NCI-H2107 (cell line): ENCODE measurements at places on chromosomes 7 and 10.

DNA sequence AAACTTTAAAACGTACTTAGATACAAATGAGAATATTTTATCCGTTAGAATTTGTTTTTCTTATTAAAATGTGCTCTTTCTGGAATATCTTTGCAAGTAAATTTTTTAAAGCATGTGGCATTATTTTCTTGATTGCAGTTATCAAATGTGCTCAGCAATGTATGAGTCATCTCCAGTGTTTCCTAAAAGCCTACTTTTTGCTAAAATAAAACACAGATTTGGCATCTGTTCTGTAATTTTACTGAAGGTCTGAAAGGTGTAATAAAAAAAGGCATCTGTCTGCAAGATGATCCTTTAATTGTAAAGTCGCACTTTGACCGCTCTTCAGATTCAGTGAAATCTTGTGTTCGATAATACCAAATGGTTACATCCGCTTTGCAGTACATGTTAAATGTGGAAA, 3.4 kb downstream of the GNAT3 start:
- no peak for DNase-seq

DNA sequence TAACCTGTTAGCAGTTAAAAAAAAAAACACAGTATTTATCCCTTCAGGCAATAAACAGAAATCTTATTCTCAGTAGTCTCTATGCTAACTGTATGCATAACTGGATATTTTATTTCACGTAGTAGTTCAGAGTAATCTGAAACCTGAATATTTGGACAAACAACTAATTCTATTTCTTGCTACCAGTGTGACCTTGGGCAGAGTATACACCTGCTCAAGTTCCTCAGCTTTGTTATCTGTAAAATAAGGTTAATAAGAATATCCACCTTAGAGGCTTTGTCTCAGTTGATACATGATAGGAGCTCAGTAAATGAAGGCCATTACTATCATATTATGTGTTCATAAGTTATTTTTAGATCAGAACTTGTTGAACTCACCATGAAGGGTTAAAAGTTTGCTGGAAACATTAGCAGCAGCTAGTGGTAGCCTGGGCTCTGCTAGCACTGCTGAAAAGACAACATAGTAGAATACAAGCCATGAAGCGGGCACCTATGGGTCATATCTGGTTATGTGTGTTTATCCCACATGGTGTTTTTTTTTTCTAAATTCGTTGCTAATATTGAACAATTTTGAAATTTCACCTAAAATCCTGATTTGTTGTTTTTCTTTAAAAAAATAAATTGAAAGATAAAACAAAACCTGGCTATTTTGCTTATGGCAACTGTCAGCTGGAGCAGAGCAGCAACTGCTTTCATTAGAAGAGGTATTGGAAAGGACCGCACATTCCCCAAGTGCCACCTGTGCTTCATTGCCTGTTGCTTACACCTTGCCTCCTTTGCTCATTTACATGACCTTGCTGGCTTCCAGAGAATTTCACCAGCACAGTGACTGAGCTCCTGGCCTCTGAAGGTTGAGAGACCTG, 303.0 kb downstream of the PRKG1 start:
- DNase-seq, result no peak

- no peak for DNase-seq
These were observed 24.2 kb downstream of the FAM3C start for GRCh38 chr7:121371883-121372282.

DNA sequence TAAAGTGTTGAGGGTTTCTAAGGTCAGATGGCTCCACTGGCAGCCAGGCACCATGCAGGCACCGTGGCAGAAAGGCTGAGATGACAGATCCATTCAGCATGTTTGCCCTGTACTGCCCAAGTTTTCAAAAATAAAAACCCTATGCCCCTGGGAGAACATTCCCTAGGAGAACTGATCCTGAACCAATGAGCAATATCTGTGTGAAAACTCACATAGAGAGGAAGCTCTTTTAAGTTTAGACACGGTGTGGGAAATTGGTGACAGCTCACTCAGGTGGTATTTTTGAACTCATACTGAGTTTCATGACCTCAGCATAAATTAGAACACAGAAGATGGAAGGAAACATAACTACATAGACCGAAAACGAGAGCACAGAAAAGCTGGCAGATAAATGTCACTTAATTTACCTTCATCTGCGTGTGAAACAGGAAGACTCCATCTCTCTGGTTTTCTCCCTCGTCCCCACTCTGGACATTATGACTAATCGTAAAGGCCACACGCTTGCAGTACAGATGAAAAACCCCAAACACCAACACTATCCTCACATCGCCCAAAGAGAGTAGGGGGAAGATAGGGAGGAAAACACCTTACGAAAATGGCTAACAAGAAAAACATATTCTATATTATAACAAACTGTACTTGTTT, 127.8 kb downstream of the ICA1 start:
- DNase-seq, result no peak

- no peak for DNase-seq
These were observed 27.3 kb upstream of the SKAP2 start for GRCh38 chr7:26891400-26892350.

- no peak for DNase-seq
These were observed 3.4 kb upstream of the NT5C2 start for GRCh38 chr10:103196516-103196915.

DNA sequence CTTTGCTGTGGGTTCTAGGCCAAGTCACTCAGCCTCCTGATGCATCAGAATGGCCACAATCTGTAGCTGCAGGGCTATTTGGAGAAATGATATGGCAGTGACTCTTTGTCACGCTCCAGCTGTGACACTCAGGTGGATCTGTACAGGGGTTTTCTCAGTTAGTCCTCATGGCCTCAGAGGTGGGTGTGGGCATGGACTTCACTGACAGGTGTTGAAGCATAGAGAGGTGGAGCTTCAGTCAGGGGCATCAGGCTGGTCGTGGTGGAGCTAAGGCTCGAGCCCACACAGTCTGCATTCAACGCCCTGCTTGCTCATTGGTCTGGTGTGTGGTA, 21.2 kb downstream of the PALD1 start:
- DNase-seq, result no peak

DNA sequence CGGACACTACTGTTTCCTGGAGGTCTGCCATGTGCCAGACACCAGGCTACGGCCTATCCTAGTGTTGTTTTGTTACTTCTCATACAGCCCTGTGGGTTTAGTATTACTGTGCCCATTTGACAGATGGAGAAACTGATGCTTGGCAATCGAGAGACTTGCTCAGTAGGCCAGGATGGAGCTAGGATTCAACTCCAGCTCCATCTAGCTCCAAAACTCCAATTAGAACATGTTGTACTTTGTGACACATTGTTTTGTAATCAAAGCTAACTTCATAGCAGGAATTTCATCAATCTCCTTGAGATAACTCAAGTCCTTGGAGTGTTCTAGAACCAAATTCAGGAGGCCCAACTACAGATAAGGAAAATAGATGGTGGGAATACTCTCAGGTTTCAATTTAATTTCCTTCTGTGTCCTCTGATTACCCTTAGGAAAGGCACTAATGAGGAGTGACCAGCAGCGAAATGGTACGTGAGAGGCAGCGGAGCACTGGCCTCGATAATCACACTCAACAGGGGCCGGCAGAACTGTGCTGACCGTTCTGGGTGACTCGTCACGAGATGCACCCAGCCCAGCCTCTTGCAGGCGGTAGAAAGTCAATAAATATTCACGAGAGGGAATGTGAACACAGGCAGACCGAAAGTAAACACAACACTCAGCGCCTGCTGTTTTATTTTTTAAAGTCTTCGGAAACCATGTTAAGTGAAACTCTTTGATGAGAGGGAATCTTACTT, 269.6 kb upstream of the NEBL start:
- DNase-seq, result no peak

- no peak for DNase-seq
These were observed 1394.3 kb upstream of the LRRTM3 start for GRCh38 chr10:65531545-65531944.

DNA sequence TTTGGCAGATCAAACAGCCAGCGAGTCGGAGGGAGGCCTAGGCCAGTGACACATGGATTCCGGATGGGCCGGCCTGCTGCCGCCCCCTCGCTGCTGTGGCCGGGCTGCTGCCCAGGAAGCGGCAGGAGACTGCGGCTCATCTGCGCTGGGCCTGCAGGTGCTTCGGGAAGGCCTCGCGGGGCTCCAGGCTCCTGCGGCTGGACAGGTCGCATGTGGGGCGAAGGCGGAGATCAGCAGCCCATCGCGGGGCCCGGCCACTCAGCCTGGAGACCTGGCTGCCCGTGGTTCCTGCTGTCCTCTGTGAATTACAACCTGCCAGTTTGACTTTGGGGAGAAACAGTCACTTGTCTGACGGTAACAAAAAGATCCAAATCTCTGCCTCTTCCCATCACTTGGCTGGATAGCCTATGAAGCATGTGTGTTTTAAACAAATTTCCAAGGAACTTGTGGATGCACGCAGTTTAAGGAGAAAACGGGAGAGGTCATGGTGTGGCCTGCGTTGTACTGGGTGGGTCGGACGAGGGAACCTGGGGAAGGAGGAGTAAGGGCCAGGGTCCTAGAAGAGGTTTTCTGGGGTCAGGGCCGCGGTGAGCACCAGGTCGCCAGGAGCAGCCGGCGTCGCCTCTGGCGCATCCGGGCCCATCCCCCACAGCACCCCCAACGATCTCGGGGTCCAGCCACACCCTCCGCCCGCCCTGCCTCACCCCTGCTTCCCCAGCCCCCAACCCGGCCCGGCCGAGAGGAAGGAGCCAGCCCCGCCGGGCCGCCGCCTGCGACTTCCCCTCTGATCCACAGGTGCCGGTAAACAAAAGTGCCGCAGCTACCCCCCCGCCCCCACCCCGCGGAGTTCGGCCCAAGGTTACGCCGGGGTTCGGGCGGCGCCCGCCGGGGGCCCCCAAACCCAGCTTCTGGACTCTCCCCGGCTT, 1.6 kb downstream of the SPOCK2 start:
- no peak for DNase-seq

GRCh38 chr7:44378744-44379143, 53.4 kb upstream of the CAMK2B start:
- DNase-seq, result no peak

DNA sequence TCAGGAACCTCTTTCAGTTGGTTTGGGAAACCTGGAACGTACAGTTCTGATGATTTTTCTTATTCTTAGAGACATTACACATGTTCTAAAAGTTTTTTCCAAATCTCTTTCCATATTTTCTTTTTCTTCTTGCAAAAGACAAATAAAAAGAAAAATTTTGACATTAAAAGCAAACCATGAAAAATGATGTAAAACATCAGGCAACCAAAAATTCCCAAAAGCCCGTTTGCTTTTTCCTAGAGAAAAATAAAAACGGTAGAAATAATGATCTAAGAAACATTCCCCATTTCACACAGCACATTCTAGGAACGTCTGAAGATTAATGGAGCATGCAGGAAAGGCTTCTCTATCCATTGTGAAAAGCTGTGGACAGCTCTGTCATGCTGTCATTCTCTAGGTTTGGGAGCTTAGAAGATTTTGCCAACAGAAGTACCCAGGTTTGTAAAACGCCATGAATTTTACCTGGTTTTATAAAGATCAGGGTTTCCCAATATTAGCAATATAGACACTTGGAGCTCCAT, 11.2 kb upstream of the PRTFDC1 start:
- DNase-seq, result no peak

DNA sequence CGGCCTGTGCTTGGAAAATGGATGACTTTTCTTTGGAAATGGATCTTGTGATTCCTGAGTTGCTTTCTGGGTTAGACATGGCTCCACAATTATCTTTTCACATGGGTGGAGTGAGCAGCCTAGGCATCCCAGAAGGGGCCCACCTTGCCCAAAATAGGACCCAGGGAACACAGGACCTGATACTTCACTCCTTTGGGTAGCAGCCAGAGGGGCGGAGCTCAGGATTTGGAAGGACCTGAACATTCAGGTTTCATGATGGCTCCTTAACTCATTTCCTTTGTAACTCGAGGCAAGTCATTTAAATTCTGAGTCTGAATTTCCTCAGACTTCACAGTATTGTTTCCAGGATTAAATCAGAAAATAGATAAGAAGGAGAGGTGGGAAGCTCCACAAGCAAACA, 178.3 kb upstream of the ZMIZ1 start:
- no peak for DNase-seq

GRCh38 chr7:129208667-129209066, 16.2 kb upstream of the AHCYL2 start:
- DNase-seq, result no peak

GRCh38 chr7:2080060-2080387, 152.7 kb downstream of the MAD1L1 start:
- DNase-seq, result no peak
